Left forelimb (tissue), 1 donor: ENCODE measurements at places on chromosomes 13 and 19.

GRCh38 chr19:11377237-11377636 is 2.8 kb downstream of the SWSAP1 start:
- no peak for DNase-seq

DNA sequence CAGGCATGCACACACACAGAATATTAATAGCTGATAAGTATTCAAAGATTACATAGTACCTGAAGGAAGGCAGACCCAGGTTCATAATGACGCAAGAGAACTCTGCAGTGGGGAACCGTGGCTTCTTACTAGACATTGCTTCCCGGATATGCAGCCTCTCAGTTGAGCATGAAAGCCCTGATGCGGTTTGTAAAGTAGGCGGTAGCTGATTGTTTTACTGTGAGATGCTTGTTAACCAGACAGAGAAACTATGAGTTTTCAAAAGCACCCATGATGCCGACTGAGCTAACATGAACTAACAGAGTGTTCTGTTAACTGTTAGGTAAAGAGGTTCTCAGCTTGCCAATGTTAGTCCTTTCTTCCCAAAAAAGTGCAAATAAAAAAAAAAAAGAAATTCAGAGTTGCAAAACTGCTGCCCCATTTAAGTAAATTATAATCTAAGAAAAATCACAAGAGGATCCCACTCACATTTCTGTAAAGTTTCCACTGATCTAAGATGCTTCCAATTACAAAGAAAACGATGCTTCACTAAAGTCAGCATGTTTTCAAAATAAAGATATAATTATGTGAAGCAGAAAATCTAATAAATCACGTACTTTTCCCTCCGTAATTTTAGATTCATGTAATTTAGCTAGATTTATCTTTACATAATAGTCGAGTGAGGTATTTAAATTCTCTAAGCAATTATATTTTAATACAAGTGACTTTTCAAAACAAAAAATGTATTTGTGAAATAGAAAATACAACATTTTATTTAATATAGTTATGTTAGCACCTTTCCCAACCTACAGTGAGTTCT is 2.2 kb downstream of the FLT1 start:
- DNase-seq = no peak

DNA sequence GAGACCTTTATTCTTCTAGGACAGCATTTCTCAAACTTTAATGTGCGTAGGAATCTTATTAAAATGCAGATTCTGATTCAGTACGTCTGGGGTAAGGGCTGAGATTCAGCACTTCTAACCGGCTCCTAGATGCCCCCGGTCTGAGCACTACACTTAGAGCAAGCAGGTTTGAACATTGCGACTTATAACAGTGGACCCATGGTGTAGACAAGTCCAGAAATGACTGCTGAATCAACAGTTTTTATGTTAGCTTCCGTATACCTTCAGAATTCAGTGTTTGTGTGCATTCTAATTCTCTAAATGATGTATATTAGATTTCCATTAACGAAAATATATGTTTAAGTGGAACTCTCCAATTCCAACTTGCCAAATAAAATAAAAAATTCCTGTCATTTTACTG is 17.5 kb upstream of the CPB2 start:
- no peak for DNase-seq

DNA sequence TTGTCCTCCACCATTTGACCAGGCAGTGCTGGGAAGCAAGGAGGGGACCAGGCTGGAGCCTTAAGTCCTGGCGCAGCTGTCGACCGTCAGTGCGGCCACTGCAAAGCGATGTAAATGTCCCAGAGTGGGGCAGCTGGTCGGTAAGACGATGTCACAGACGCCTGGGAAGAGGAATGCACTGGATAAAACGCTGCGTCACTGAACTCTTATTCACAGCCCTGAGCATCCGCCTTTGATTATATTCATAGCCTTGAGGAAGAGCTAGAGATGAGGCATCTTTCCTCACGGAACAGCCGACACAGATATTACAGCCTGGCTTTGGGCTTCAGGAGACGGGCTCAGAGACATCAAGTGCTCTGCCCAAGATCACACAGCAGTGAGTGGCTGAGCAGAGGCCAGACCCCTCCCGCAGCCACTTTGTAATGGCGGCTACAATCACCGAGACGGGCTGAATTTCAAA is 17.6 kb upstream of the TUBGCP3 start:
- DNase-seq = no peak

DNA sequence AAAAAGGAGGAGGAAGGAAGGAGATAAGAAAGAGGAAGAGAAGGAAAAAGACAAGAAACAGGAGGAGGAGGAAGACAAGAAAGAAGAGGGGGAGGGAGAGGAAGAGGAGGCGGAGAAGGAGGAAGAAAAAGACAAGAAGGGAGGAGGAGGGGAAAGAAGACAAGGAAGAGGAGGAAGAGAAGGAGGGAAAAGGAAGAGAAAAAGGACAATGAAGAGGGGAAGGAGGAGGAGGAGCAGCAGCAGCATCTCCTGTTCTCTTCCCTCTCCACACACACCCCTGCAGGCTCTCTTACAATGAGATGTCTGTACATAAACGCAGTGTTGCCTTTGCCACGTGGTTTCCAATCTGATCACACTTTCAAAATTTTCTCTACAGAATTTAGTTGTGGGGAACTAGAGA is 66.6 kb downstream of the RUBCNL start:
- no peak for DNase-seq

GRCh38 chr13:43293008-43293407 is 269.6 kb downstream of the DNAJC15 start:
- no peak for DNase-seq

GRCh38 chr13:27573265-27573664 is 47.1 kb downstream of the LNX2 start:
- DNase-seq = no peak

DNA sequence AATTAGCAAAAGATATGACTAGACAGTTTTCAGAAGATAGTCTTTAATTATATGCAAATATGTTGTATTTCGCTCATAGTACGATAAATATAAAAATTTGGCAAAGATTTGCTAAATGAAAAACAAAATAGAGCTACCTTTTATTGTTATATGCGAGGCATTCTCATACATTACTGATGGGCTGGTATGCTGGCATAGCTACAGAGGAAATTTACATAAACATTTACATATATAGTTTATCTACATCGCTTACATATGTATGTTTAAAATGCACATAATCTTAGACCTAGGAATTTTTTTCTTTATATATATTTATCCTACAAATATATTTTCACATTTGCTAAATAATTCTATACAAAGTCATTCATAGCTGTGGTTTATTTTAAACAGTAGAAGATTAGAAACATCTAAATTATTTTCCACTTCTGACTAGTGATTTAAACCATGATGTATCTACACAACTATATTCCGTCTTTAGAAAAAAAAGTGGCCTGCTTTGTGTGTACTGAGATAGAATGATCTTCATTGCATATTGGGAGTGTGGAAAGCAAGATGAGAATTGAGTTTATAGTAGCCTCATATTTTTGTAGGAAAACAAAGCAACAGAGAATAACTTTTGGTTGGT is 1345.0 kb upstream of the SLC10A2 start:
- no peak for DNase-seq

GRCh38 chr19:58563034-58563573 is 4.7 kb upstream of the UBE2M start:
- DNase-seq = peak; percentile 61

GRCh38 chr13:97295283-97296182 is 73.4 kb downstream of the MBNL2 start:
- no peak for DNase-seq
